ENCODE measurements at places on chromosomes 13 and 19.

GRCh38 chr13:30052120-30052519, 201.7 kb upstream of the UBL3 start:
- DNase-seq: no peak

GRCh38 chr13:97241761-97242160, 19.6 kb downstream of the MBNL2 start:
- no peak for DNase-seq

DNA sequence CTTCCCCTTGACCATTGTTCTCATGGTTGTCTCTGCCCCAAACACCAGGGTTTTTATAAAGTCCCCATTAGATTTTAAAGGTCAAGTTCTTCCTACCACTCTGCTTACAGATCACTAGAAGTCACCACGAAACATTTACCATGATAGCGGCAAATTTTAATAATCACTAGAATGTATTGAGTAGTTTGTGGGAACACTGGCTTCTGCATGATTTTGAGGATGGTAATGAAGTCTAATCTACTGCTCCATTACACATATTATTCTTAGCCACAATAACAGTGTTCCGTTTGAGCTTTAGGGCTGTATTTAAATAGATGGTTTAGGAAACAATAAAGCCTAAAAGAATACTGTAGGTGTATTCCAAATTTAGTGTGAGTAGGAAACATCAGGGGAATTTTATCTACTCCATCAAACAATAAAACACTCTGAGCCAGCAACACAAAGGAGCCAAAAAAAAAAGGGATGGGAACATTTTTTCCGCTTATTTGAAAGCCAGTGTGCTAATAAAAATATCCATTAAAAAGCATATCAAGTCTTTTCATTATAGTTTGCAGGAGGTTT, 49.7 kb downstream of the KLF12 start:
- DNase-seq: no peak

- no peak for DNase-seq
These were observed 10.2 kb downstream of the CARM1 start for GRCh38 chr19:10881403-10882107.

DNA sequence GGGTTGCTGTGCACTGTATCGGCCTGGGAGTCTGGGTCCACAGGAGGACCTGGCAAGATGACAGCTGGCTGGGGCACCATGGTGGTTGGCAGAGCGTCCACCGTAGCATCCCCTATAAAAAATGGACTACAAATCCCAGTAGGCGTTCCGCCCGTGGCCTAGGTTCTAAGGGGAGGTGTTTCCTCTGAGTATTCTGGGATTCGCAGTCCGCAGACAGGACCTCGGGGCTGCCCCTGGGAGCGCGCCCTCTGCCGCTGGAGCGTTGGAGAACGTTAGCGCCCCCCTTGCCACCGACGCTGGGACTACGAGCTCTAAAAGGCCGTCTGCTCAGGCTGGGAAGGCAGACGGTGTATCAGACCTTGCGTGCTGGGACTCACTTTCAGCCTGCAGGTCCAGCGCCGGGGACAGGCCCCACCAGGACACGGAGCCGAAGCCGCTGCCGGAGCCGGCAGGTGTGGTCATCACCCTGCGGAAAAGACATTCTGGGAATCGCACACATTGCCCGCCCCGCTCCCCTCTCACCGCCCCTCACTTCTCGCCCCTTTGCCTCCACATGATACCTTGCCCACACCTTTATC, 372 bp downstream of the DNAAF3 start:
- DNase-seq: no peak

GRCh38 chr19:11887611-11888531, at the start of gene ZNF69:
Gene ZNF69, plus strand, starts transcription at chr19:11887782. Its CDS starts 142 bp downstream, at chr19:11887924.
- DNase-seq: peak; percentile 89

- DNase-seq: no peak
These were observed 569 bp upstream of the MCF2L start for GRCh38 chr13:112968380-112968909.

- no peak for DNase-seq
These were observed 44.5 kb downstream of the MLLT1 start for GRCh38 chr19:6235031-6235951.

DNA sequence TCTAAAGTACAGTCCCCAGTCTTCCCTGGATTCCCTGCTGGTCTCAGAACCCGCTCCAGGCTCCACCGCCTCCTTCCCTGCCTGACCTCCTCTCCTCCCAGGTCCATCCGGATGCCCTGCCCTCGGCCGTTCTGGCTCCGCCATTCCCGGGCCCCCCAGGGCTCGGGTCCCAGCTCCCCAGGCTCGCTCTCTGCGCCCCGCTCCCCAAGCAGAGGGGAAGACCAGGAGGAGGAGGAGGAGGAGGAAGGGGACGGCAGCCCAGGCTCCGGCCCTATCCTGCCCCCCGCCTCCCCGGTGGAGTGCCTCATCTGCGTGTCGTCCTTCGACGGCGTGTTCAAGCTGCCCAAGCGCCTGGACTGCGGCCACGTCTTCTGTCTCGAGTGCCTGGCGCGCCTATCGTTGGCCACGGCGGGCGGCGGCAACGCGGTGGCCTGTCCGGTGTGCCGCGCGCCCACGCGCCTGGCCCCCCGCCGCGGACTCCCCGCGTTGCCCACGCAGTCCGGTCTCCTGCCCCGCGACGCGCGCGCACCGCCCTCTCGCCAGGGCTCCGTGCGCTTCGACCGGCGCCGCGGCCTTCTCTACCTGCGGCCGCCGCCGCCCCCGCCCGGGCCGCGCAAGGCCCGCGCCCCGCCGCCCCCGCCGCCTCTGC, 647 bp downstream of the RNF225 start:
- no peak for DNase-seq

DNA sequence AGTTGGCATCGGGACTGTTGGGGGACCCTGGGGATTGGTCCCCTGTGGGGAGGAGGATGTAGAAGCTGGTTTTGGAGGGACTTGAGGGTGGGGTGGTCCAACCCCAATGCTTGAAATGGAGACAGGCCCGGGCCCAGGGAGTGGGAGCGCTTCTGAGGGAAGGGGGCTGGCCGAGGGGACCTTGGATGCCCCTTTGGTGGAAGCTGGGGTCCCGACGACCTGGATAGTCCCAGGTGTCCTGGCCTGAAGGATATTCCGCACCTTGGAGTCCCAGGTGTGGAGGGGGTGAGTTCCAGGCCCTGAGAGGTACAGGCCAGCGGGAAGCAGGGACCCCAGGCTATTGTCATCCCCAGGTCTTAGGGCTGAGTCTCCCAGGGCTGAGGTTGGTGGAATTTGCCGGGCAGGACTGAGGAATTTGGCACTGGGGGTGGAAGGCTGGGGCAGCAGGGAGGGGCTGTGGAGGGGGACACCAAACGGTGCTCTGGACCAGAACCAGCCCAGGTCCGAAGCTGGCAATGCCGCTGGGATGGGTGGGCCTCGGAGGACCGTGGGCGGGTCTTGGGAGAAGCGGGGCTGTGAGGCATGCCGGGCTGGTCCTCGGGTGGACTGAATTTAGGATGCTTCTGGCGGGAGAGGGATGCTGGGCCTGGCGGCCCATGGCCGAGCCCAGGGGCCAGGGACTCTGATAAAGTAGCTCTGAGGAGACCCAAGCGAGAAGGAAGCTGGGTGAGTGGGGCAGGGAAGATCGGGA, 1.8 kb downstream of the HDGFL2 start:
- no peak for DNase-seq

GRCh38 chr19:48867123-48867745, 1.2 kb downstream of the PLEKHA4 start:
- DNase-seq: no peak

GRCh38 chr13:48000559-48001113, 437 bp downstream of the SUCLA2 start:
- peak; percentile 67 for DNase-seq

- DNase-seq: no peak
These were observed 19.7 kb downstream of the KLHL26 start for GRCh38 chr19:18656337-18657086.

DNA sequence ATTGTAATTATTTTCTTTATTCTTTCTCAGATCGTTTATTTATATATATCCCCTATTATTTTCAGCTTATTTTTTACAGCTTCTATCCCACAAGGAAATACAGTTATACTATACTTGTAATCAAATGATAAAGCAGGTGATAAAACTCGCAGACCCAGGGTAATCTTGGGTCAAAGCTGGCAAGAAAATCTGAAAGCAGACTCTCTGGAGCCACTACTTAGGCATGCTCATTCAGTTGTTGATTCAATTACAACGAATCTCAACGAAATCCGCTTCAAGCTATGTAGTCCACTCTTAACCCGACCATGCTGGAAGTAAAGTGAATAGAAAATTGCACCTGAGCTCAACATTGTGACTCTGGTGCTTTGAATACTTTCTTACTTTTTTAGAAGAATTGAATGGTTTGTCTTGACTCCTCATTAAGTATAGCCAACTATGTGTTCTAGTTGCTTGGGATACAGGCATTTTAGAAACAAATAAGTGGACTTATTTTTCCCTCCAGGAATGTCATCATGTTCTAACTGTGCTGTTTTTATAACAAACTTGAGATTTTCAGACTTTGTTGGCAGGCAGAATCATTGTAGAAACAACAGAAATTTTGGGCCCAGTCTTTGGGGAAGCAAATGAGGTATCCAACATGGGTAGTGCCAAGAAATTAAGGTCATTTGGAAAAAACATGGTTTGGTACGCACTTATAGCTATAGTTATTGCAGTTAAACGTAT, 21.4 kb downstream of the ESD start:
- DNase-seq: no peak

- DNase-seq: no peak
These were observed 6.6 kb upstream of the CEBPG start for GRCh38 chr19:33366897-33367296.

GRCh38 chr13:43911871-43912270, 32.2 kb downstream of the LACC1 start:
- DNase-seq: no peak

GRCh38 chr13:113970810-113971470, 2.9 kb downstream of the C13orf46 start:
- no peak for DNase-seq

GRCh38 chr19:7421941-7422744, 66.7 kb downstream of the PEX11G start:
- DNase-seq: no peak

DNA sequence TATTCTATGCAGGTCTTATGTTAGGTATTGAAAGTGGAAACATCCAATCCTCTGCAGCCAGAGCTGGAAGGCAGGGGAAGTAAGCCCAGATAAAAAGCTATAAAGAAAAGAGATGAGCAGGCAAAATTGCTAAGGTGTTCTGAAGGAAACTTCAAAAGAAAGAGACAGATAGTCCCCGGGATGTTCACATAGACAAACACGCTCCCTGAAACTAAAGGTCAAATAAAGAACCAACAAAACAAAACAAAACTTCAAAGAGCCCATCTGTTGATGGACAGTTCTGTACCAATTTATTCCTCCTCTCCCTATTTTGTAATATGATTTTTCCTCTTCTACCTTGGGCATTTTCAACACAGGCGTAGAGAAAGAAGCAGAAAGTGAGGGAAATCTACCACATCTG, 11.3 kb upstream of the NDFIP2 start:
- no peak for DNase-seq

- no peak for DNase-seq
These were observed 2.4 kb upstream of the HSH2D start for GRCh38 chr19:16141043-16141442.

GRCh38 chr13:80070024-80070703, 270.8 kb downstream of the SPRY2 start:
- no peak for DNase-seq

DNA sequence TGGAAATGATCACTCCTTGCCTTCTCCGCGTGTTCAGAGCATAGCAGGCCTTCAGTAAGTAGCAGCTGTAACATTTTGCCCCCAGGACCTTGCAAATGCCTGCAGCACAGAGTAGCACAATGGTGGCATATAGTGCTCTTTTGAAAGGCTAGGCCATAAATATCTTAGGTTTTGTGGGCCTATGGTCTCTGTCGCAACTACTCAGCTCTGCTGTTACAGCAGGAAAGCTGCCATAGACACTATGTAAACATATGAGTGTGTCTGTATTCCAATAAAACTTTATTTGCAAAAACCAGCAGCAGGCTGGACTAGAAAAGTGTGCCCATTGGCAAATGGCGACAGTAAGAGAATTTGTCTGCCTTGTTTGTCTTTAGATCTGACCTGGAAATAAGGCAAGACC, 9.4 kb downstream of the ITPKC start:
- DNase-seq: no peak

DNA sequence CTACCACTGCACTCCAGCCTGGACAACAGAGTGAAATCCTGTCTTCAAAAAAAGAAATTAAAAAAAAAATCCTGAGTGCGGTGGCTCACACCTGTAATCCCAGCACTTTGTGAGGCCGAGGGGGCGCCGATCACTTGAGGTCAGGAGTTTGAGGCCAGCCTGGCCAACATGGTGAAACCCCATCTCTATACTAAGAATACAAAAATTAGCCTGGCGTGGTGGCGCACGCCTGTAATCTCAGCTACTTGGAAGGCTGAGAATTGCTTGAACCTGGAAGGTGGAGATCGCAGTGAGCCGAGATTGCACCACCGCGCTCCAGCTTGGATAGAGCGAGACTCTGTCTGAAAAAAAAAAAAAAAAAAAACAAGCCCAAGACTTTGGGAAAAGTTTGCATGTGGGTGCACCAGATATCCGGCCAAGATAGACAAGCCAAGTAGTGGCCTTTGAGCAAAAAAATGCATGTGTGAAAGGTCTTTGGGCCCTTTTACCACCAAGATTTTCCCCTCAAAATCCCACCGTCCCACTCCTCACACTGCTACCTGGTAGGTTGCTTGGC, 5.7 kb downstream of the DNAJB1 start:
- no peak for DNase-seq

- no peak for DNase-seq
These were observed 231.7 kb downstream of the GGACT start for GRCh38 chr13:100356889-100357288.

DNA sequence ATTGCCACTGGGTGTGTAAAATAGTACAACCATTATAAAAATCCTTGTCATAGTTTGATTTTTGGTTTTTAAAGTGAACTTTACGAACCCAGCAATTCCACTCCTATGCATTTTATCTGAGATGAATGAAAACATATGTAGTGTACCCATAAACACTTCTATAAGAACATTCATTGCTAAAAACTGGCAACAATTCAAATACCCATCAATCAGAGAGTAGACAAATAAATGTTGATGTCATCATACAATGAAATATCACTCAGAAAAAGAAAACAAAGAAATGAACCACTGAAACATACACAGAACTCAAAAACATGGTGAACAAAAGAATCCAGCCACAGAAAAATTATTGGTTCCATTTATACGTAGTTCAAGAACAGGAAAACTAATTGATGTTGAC, 202.3 kb downstream of the ABCC4 start:
- no peak for DNase-seq

- no peak for DNase-seq
These were observed 68.4 kb upstream of the ARHGEF7 start for GRCh38 chr13:111046590-111047141.

DNA sequence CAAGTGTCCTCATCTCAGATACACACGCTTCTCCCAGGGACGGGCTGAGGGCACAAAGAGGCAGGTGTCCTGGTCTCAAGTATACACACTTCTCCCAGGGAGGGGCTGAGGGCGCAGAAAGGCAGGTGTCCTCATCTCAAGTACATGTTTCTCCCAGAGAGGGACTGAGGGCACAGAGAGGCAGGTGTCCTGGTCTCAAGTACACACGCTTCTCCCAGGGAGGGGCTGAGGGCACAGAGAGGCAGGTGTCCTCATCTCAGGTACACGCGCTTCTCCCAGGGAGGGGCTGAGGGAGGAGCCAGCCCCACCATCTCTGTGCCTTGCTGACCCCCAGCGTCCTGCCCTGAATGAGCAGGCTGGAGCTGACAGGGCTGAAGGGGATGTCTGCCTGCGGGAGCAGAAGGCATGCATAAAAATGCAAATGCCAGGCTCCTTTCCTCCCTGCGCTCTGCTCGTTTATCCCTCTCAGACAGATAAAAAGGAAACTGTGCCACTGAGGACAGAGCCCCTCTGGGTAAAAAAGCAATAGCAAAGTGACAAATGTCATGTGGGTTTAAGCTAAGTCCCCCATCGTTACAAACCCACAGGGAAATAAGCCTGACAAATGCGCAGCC, 96.1 kb upstream of the UQCRFS1 start:
- DNase-seq: no peak

GRCh38 chr13:28488376-28489005, 6.4 kb downstream of the FLT1 start:
- no peak for DNase-seq
